Glutamatergic neuron (in vitro differentiated cells): ENCODE measurements at places on chromosomes 1 and 21.
A peak's percentile ranks its signal among the peaks of the same experiment; 100 is the strongest.

GRCh38 chr1:183966487-183966886 is 71.0 kb downstream of the COLGALT2 start:
- no peaks in the 10 kb centered on the region for H3K36me3 ChIP-seq
- no peaks in the 10 kb centered on the region for H3K4me1 ChIP-seq
- no peak for DNase-seq
- no peak overlapping the region for H3K27ac ChIP-seq
- peaks cover 2% of the 10 kb centered on the region for H3K27me3 ChIP-seq
- no peak overlapping the region for H3K4me3 ChIP-seq

DNA sequence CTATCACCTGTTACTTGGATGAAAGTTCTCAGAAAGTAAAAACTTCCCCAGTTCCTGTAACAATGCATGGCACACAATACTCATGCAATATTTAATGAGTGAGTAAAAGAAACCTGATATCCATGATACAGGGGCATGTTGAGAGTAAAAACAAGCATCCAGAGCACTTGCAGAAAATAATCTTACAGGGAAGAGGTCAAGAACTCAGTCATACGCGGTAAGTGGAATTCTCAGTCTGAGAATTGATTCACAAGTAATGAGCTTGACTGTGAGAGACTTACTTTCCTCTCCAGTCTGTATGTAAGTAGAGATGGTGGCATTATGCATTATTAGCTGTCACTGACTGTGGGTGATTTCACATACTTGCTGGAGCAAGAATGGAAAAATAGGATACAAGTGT is 976.9 kb downstream of the BRINP3 start:
- no peak overlapping the region for H3K27ac ChIP-seq
- H3K4me3 ChIP-seq: no peak overlapping the region

DNA sequence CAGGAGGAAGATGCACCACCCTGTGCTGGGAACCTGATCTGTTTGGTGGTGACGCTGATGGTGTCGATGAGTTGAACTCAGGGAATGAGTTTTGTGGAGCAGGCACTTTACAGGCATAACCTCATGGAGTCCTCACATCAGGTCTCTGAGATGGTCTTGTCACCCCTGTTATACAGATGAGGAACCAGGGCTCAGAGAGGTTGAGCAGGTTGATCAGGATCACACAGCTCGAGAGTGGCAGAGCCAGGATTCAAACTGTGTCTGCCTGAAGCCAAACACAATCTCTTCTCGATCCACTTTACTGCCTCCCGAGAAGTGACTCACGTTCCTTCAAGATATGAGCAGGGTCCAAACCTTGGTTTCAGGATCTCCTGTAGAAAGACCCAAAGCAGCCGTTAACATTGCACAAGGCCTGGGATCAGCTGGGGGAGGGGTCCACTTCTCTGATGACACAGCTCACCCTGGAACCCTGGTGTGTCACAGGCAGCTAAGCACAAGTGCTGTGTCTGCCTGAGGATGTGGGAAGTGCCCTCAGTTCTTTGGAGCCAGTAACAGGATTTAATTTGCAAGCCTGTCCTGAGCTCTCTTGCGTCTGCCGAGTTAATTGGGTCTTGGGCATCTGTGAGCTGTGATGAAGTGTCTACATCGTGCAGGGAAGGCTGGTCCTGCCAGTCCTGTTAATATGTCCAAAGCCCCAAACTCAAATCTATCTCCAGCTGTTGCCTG is 65.4 kb upstream of the STUM start:
- peak overlapping the region; percentile 95 for H3K27ac ChIP-seq
- DNase-seq: no peak
- H3K36me3 ChIP-seq: no peaks in the 10 kb centered on the region

GRCh38 chr1:59504276-59504675 is 207.4 kb downstream of the FGGY start:
- H3K27ac ChIP-seq: no peak overlapping the region
- peaks cover 7% of the 10 kb centered on the region for H3K4me1 ChIP-seq
- no peak overlapping the region for H3K4me3 ChIP-seq
- DNase-seq: no peak
- no peaks in the 10 kb centered on the region for H3K36me3 ChIP-seq
- no peaks in the 10 kb centered on the region for H3K27me3 ChIP-seq

GRCh38 chr1:109151146-109151990 is 37.5 kb downstream of the ELAPOR1 start:
- peak overlapping the region; percentile 65 for H3K27ac ChIP-seq
- peak overlapping the region; percentile 0 for H3K4me3 ChIP-seq
- peaks cover 24% of the 10 kb centered on the region for H3K4me1 ChIP-seq
- peaks cover 3% of the 10 kb centered on the region for H3K27me3 ChIP-seq
- no peaks in the 10 kb centered on the region for H3K36me3 ChIP-seq

DNA sequence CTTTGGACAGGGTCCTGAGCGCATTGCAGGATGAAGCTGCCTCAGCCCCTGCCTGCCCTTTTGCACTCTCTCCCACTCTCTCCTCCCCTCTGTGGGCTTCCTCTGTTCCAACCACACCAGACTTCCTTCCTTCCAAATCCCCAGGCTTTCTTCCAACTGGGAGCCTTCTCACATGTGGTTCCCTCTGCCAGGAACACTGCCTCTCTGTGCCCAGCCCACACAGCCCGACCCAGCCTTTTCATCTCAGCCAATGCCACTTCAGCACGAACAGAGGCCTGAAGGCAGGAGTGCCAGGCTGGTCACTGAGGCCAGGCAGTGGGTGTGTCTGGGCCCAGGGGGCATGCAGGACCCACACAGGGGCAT is 5.9 kb downstream of the SELENON start:
- H3K27me3 ChIP-seq: no peaks in the 10 kb centered on the region
- no peaks in the 10 kb centered on the region for H3K36me3 ChIP-seq
- no peak overlapping the region for H3K4me3 ChIP-seq
- no peak for DNase-seq

- DNase-seq: no peak
- no peak overlapping the region for H3K4me3 ChIP-seq
- H3K4me1 ChIP-seq: no peaks in the 10 kb centered on the region
- peaks cover 11% of the 10 kb centered on the region for H3K36me3 ChIP-seq
- no peak overlapping the region for H3K27ac ChIP-seq
Observed at GRCh38 chr1:30452170-30452569, 271.2 kb downstream of the MATN1 start.

DNA sequence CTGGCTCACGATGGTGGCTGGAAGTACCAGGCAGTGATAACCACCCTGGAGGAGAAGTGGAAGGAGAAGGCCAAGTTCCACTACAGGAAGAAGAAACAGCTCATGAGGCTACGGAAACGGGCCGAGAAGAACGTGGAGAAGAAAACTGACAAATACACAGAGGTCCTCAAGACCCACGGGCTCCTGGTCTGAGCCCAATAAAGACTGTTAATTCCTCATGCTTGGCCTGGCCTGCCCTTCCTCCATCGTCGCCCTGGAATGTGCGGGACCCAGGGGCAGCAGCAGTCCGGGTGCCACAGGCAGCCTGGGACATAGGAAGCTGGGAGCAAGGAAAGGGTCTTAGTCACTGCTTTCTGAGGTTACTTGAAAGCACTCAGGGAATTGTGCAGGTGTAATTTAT is 10.8 kb downstream of the IL24 start:
- no peaks in the 10 kb centered on the region for H3K4me1 ChIP-seq
- H3K36me3 ChIP-seq: no peaks in the 10 kb centered on the region
- DNase-seq: no peak

- H3K36me3 ChIP-seq: no peaks in the 10 kb centered on the region
- no peak for DNase-seq
- no peaks in the 10 kb centered on the region for H3K4me1 ChIP-seq
- H3K27ac ChIP-seq: no peak overlapping the region
- H3K27me3 ChIP-seq: peaks cover 2% of the 10 kb centered on the region
- no peak overlapping the region for H3K4me3 ChIP-seq
Observed at GRCh38 chr1:101444381-101444780, 207.6 kb downstream of the S1PR1 start.

GRCh38 chr1:156896490-156897033 is 3.0 kb downstream of the PEAR1 start:
- H3K27ac ChIP-seq: no peak overlapping the region
- H3K4me1 ChIP-seq: peaks cover 6% of the 10 kb centered on the region
- H3K4me3 ChIP-seq: no peak overlapping the region
- peak; percentile 12 for DNase-seq

DNA sequence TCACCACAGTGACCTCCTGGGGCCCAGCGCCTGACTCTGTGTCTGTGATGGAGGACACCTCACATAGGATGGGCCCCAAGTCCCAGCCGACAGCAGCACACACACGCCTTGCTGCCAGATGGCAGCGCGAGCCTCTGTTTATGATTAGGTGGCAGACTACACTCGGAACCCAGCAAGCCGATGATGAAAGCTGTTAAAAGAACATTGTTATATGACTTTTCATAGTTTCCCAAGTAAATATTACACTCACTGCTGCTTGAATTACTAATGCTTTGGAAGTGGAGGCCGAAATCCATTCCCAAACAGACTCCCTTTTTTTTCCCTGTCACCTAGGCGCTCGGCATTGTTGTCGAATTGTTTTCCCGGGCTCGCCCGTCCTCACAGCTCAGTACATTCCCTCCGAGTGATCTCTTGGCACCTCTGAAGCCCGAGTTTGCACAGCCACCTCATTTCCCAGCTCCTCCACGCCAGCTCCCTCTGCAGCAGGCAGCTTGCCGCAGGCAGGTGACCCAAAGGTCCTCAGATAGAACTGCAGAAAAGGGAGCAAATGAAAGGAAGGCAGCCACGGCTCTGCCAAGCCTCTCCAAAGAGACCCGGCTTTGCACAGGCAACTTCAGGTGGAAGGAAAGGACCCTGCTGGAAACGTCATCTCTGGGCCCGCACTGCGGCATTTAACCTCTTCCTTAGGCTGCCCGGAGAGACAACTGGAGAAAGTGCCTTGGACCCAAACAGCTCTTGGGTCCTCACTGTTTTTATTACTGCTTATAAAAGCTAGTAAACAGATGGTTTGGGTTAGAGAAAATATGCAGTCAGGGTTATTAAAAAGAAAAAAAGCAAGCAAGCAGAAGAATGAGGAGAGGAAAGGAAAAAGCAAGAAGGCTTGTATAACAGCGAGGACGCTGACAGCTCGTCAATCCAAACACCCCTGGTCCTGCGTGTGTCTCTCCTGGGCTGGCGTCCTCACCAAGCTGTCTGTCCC is 72.2 kb upstream of the SLC25A33 start:
- peaks cover 2% of the 10 kb centered on the region for H3K4me1 ChIP-seq
- no peaks in the 10 kb centered on the region for H3K36me3 ChIP-seq
- H3K27ac ChIP-seq: no peak overlapping the region

DNA sequence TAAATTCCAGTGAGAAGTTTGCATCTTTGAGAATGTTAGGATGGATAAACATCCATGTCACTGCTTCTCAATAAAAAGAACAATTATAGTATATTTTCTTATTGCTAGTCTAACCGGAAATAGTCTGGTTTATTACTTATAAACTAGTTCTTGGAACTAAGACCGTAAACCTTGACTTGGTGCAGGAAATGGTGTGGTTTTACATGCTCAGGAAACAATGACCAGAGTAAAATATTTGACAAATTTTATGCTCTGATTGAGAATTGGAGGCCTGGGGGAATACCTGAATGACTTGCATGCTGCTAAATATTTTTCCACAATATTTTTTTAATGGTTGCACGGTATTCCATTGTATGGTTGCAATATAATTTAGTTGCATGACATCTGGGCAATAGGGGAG is 76.3 kb downstream of the XCL2 start:
- H3K4me3 ChIP-seq: no peak overlapping the region
- H3K27ac ChIP-seq: no peak overlapping the region
- peaks cover 2% of the 10 kb centered on the region for H3K27me3 ChIP-seq
- no peak for DNase-seq
- no peaks in the 10 kb centered on the region for H3K4me1 ChIP-seq

- no peak for DNase-seq
- peaks cover 5% of the 10 kb centered on the region for H3K27me3 ChIP-seq
- H3K4me1 ChIP-seq: peaks cover 16% of the 10 kb centered on the region
- H3K36me3 ChIP-seq: no peaks in the 10 kb centered on the region
- H3K4me3 ChIP-seq: no peak overlapping the region
Observed at GRCh38 chr1:20233394-20233793, 47.1 kb upstream of the PLA2G2C start.

DNA sequence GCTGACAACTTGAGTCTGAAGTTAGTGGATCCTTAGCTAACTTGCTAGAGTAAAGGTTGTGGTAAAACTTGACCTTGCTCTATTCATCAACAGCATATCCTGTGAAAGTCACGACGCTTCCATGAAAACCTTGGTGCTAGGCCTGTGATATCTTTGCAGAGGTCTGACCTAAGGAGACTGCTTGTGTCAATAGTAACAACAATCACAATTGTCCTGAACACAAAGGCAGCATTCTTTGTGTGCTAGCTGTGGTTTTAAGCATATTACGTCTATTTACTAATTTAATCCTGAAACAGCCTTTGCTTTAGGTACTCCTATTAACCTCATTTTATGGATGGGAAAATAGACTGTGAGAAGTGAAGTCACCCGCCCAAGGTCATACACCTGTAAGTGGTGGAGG is 2.8 kb upstream of the CLDN14 start:
- peaks cover 2% of the 10 kb centered on the region for H3K27me3 ChIP-seq
- no peak overlapping the region for H3K27ac ChIP-seq
- peaks cover 4% of the 10 kb centered on the region for H3K36me3 ChIP-seq
- H3K4me3 ChIP-seq: no peak overlapping the region

DNA sequence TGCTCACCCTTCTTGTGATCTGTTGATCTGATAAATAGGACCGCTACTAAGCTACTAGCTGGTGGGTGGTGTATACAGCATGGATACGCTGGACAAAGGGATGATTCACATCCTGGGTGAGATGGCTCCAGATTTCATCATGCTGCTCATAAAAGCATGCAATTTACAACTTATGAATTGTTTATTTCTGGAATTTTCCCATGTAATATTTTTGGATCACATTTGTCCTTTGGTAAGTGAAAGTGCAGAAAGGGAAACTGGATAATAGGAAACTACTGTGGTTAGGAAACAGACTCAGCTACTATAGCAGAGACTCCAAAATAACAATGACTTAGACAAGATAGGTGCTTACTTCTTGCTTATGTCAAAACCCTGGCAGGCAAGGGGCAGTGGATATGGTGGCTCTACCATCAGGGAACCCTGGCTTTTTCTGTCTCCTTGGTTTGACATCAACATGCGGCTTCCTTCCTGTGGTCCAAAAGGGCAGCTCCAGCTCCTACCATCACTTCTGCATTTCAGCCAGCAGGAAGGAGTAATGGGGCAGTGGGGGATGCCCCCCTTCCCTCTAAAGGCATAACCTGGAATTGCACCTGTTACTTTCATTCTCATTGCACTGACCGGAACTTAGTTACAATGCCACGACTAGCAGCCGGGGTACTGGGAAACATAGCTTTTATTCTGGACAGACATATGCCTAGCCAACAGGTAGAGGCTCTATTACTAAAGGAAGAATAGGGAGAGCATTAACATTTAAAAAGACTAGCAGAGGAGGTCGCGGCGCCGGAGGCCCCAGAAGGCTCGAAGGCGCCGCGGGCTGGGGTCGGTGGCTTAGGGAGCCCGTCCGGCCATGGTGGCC is 13.8 kb upstream of the AK2 start:
- H3K27ac ChIP-seq: no peak overlapping the region
- DNase-seq: no peak
